NCI-H82 (cell line): ENCODE measurements at places on chromosomes 2 and 18.
A peak's percentile ranks its signal among the peaks of the same experiment; 100 is the strongest.

GRCh38 chr2:127953128-127953718 lies 67.5 kb upstream of the AMMECR1L start:
- no peak for DNase-seq

GRCh38 chr18:63264871-63265270 lies 54.7 kb downstream of the BCL2 start:
- no peak for DNase-seq

GRCh38 chr2:151786483-151786882 lies 41.7 kb downstream of the ARL5A start:
- no peak for DNase-seq

GRCh38 chr2:63589148-63589958 lies 590 bp downstream of the MDH1 start:
- DNase-seq, result peak; percentile 81

GRCh38 chr2:43000242-43001054 lies 208.1 kb upstream of the HAAO start:
- no peak for DNase-seq

- DNase-seq, result no peak
These were observed 63.3 kb downstream of the EDAR start for GRCh38 chr2:108925735-108926134.

DNA sequence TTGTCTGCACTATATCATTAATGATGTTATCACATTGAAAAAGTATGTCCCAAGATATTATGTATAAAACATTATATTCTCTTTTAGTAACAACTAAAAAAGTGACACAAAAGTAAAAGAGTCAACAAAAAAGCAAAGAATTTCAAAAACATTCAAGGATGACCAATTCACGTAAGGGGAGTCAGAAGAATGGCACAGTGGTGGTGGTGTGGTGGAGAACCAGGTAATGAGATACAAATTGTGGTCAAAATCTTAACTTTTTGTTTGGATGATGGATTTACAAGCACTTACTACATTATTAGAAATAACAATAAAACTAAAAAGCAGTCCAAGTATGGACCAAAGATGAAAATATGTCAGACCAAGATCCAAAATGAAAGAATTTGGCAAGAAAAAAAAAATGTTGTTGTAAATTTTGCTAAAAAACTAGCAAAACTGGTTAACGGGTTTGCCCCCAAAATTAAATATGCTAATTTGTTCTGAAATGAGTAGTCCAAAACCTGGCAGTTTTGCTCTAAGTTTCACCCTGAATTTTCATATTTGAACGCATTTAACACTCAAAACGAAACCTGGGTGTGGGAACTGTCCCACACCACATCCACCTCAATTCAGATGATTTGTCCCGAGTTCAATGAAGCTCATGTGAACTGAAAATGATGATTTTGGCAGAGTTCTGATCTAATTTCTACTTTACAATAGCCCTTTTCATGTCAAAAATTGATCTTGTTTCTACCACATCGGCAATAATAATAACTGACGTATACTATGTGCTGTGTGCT lies 135.8 kb downstream of the IKZF2 start:
- no peak for DNase-seq

DNA sequence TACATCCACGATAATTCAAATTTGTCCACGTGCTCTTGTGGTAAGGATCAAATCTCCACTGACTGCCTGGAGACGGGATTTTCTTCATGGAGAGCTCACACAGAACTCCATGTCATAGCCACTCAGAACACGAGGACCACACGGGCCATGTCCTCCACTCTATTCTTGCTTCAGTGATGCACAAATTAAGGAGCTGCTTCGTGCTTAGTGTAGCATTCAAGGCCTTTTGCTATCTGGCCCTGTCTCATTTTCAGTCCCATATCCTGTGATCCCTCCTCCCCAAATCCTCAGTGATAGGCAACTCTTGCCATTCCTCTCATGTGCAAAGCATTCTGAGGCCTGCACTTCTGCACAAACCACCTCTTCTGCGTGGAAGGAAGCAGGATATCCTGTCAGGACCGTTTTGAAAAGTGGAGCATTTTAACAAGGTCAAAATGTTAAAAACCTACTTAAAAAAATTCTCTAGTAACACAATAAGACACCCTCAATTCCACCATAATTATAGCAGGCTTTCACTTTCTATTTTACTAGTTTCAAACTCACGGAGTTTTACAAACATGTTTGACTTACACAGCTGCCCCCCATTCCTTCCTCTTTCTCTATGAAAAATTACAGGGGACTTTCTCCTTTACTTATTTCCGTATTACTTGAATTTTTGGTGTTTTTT lies 35.2 kb downstream of the ST3GAL5 start:
- no peak for DNase-seq

GRCh38 chr2:157500334-157500733 lies 56.4 kb upstream of the CYTIP start:
- no peak for DNase-seq

GRCh38 chr2:34105006-34105767 lies 506.1 kb upstream of the FAM98A start:
- DNase-seq, result no peak

- DNase-seq, result no peak
These were observed 2.0 kb downstream of the KIF3C start for GRCh38 chr2:25980076-25980887.

DNA sequence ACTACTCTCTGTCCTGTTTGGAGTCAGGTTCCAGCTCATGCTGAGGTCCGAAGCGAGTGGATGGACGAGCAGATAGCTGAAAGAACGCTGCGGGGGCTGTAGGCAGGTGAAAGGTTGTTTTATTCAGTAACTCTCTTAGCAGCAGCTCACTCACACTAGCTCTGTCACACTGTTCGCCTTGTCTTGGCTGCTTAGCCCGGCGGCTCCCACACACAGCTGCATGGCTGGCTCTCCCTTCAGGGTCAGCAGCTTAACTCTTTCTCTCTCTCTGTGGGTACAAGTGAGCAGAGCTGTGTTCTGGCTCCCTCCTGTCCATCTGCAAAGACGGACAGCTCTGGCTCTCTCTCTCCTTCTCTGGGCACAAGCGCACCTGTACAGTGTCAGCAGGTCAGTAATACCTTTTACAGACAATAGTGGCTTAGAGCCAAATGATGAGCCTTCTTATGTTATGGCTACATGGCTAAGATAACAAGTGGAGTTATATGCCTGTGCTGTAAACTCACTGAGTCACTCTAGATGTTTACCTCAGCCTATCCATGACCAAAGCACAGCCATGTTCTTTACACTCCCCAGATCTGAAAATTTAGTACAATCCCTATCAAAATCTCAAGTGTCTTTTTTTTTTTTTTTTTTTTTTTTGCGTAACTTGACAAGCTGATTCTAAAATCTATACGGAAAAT lies 149.3 kb downstream of the GALNT1 start:
- peak; percentile 17 for DNase-seq

GRCh38 chr2:62547854-62548253 lies 41.9 kb upstream of the TMEM17 start:
- no peak for DNase-seq

DNA sequence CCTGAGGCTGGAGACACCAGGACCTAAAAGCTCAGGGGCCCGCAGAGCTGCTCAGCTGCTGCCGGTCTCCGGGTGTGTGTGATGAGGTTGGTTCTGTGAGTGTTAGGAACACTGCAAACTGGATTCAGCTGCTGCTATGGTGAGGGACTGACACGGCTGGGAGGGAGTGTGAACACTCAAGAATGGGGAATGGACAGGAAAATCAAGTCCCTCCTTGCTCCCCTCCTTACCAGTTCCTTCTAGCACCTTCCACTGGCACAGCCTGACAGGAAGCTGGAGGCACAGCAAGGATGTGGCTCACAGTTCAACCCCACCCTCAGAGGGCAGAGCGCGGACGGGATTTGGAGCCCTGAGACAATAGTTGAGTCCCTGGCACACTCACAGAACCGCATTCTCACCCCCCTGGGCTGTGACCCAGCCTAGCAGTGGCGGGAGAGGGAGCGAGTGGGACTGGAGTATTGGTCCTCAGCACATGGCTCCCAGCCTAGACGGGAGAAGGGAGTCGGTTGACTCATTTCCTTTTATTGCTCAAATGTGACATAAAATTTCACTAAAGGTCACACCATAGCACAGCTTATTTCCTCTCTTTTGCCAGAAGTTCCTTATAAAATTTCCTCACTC lies 42.5 kb downstream of the LRRC30 start:
- DNase-seq, result no peak

- no peak for DNase-seq
These were observed 33.5 kb upstream of the CD226 start for GRCh38 chr18:69980982-69981804.

GRCh38 chr18:47346016-47346415 lies 94.6 kb upstream of the SKOR2 start:
- no peak for DNase-seq

- DNase-seq, result no peak
These were observed 36.5 kb downstream of the BCL2L11 start for GRCh38 chr2:111157071-111157661.

DNA sequence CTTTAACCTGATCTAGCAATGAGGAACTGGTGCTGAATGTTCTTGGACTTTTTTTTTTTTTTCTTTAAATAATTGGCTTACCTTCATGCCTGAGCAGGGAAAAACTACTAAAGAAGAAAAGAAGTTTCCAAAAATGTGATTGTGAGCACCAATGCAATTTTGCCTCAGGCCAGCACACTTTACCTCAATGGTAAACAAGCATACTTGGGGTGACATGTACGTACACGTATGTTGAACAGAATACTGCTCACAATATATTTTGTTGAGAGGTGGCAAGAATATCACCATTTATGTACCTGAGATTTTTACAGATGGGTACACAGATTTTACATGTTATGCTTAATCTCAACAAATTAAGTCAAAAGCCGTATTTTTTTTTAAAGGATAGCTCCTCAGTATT lies 144.3 kb downstream of the FIGN start:
- peak; percentile 77 for DNase-seq

DNA sequence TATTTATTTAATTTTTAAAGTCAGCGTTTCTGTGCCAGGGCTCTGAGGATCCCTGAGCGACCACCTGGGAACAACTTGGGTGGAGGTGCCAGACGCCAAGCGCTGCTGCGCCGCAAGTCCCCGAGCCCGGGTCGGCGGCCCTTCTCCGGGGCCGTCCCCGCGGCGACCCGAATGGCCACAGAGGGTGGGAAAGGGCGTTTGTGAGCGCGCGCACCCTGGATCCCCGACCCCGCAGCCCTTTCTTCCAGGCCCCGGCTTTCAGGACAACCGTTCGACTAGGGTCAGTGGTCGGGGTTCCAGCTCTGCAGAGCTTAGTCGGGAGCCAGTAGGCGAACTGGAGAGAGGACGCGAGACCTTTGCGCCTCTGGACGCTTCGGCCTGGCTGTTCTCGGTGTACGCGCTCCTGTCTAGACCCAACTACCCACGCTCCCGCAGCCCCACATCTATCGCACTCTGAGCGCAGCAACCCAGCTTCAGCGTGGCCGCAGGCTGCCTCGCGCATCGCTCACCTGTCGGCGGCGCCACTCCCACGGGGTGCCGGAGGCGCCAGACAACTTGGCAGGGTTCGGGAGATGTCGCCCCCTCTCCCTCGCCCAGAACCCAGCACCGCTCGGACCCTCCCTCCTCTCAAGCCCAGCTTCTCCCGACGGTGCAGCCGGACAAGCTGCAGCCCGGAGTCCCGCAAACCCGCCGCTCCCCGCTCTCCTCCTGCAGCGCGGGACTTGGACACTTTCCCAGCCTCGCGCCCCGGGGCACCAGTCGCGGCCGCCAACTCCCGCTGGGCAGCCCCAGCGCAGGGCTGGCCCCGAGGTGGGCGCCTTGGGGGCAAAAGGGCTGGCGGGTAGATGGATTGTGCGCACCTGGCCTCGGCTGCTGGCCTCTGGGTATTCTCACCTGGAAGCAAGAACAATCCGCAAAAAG lies 758 bp downstream of the LYPD1 start:
- DNase-seq, result peak; percentile 33

- no peak for DNase-seq
These were observed 216.8 kb downstream of the CAMKMT start for GRCh38 chr2:44578471-44579093.

DNA sequence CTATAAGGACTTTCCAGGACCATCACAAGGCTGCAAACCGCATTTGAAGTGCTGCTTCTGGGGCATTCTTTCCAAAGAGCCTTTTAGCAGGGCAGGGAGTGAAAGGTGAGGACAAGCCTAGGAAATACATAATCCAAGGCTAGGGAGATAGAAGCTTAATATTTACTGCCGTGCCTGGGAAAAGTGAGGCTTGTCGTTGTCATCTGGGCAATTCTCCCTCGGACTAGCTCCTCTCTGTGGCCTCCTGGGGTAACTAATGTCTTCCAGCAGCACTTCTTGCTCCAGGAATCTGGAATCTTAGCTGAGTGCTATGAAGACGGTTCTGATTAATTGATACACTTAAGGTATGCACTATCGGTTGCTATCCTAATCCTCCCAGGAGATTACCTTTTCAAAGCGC lies 69.3 kb upstream of the ATL2 start:
- DNase-seq, result peak; percentile 70

DNA sequence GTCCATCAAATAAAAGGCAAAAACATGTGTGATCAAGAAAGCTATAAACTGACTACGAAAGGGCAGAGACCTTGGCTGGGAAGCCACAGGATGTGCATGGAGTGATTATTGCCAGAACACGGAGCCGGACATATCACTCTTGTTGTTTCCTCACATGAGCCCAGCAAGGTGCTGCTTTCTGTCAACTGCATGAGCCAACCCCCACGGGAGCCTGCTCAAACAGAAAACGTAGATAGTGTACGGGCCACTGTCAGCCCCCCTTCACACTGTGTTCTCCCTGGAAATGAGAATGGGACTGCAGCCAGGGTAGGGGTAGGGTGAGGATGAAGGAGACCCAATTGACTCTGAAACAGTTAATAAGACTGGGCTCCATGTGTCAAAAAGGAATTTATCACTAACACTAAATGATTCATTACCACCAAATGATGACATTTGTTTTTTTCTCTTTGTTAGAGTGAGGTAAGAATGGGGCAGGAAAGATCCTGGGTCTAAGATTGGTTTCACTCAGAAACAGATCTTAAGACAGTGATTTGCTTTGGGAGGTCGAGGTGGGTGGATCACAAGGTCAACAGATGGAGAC lies 235.8 kb downstream of the MREG start:
- no peak for DNase-seq

DNA sequence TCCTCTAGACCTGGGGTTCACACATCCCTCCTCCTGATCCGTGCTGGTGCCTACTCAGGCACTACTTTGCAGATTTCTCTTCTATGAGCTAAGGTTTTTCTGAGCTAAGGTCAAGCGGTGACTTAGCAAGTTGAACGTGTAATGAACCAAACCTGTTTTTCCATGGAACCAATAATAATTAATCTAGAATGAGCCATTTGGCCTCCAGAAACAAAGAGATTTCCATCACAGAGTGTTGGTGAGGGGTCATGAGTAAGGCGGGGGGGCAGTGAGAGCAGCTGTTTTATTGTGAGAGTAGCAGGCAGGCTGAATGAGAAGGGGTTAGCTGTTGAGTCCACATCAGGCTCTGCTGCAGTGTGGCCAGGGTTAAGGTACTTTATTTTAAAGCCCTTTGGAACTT lies 112.0 kb upstream of the FOSL2 start:
- DNase-seq, result no peak
